HFFc6 (cell line): ENCODE measurements at places on chromosomes 6 and 20. TPM values are rescaled to one million over a fixed set of nuclear protein-coding genes. Genes with fewer than 3 reads are reported as not detected.

- no peak for DNase-seq
These were observed 223.2 kb upstream of the GMDS start for GRCh38 chr6:2468601-2468955.

- DNase-seq = no peak
These were observed 1.2 kb upstream of the PXDC1 start for GRCh38 chr6:3752531-3753227.

DNA sequence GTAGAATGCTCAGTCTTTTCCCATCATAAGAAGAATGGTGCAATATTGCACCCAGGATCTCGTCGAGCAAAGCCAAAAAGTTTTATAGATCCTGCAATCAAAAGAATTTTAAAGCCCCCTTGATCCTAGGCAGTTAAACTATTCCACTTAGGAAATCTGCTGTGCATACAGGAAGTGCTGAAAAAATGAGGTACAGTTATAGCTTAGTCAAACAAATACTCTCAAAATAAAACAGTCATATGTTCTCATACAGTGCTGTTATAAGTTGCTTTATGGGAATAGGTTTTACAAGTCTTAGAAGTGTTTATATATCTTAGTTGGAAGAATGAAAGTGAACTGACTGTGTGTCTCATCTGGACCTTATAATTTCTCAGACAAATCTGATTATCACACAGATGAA lies 232.6 kb upstream of the RAB32 start:
- no peak for DNase-seq

DNA sequence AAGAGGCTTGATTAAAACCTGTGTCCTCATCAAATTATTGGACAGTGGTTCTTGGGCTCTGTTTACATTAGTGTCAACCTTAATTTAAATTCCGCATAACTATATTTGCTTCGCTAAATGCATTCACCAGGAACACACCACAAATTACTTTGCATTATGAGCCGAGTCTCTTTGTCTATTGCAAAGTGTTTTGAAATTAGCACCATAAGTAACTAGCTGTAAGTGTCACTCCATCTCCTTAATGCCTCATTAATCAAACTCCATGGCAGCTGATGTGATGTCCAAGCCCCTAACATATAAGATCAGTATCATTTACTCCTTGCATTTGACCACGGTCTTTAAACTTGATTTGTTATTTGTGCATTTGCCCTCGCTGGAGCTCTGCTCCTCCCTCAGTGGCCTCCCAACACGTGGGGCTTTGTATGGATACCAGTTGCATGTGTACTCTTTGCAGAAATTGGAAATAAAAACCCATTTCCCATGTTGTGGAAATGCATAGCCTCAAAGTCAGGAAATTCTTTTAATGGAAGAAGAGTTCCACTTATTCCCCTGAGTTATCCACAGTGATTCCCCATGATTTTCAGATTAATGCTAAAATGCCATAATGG lies 24.6 kb downstream of the FOXA2 start:
- no peak for DNase-seq

- no peak for DNase-seq
These were observed 538.5 kb downstream of the BMP2 start for GRCh38 chr20:7305976-7306375.

GRCh38 chr6:122620902-122621301 lies 10.7 kb downstream of the PKIB start:
- no peak for DNase-seq

Gene SEMG1
- total RNA-seq = not detected in 3 replicates

Gene PRRT1
- total RNA-seq = 3.7 to 5.8 TPM (median 4.4 TPM) in 3 replicates

GRCh38 chr6:56424064-56424463 lies 176.7 kb upstream of the COL21A1 start:
- no peak for DNase-seq

Gene THEMIS
- 0.11 to 0.28 TPM (median 0.16 TPM) in 3 replicates for total RNA-seq

Gene GPR63
- 1.4 to 2.1 TPM (median 1.9 TPM) in 3 replicates for total RNA-seq

GRCh38 chr6:45112711-45113110 lies 215.4 kb upstream of the RUNX2 start:
- DNase-seq = no peak

Gene GPX5
- total RNA-seq = not detected in 3 replicates
